ENCODE measurements at places on chromosomes 6 and 20.

- no peak for DNase-seq
Observed at GRCh38 chr20:46179862-46180261, 61.7 kb downstream of the CD40 start.

GRCh38 chr6:88728756-88729155 is 234.7 kb downstream of the RNGTT start:
- no peak for DNase-seq

DNA sequence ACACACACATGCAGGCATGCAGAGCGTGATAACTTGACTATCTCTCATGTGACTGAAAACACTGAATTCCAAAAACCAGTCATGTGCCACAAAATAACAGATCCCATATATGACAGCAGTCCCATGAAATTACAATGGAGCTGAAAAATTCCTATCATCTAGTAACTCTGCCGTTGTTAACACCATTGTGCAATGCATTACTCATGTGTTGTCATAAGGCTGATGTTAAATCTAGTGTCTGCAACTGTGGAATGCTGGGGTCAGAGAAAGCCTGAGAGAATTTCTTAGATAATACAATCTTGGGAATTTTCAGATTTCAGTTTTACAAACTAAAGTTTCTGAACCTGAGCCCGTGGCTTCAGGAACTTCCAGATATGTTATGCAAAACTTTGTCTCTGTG is 70.2 kb downstream of the LYRM4 start:
- DNase-seq: no peak

DNA sequence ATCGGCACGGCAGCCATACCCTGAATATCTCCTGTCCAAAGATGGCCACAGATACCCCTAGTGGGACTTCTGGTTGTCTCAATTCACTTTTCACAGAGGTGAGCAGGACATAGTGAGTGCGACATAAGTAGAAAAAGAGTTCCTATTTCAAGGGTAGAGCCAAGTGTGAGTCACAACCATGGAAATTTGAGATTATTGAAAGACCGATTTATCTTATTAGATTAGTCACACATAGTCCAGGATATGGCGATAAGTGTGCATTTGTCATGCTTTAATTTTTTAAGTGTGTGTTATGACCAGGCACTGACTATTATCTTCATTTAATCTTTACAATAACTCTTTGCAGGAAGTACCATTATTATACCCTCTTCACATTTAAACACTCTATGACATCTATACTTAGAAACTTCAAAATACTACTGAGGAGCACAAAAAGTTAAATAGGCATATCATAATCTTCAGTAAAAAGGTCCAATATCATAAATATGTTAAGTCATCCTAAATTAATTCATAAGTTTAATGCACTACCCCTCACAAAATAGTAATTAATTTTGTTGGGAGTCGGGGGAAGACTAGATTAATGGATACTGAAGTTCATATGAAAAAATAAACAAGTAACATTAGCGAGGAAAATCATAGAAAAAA is 13.4 kb upstream of the TNFAIP3 start:
- DNase-seq: no peak

DNA sequence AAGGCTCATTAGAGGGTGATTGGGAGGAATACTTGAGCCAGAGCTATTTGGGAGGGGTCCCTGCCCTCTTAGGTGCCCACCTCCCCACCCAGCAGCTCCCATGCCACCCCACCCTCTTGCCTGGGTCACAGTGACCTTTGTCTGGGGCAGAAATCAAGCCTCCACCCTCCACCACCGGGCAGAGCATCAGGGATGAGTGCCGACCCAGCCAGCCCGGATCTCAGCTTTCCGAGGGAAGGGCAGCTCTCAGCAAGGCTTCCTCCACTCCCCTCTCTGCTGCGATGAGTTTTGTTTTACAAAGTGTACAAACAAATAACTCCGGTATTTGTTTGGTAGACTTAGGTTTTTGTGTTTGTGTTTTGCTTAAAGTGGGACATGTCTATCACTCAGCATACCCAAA is 136.7 kb upstream of the CST7 start:
- DNase-seq: no peak

DNA sequence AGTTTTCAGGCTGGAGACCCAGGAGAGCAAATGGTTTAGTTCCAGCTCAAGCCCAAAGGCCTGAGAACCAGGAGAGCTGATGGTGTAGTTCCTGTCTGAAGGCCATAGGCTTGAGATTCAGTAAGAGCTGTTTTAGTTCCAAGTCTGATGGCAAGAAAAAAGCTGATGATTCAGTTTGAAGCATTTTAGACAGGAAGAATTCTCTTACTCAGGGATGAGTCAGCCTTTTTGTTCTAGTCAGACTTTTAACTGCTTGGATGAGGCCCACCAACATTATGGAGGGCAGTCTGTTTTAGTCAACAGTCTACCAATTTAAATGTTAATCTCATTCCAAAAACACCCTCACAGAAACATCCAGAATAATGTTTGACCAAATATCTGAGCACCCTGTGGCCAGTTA is 2.5 kb downstream of the ZSCAN26 start:
- DNase-seq: no peak

All from stimulated activated CD4-positive, alpha-beta T cell treated with anti-CD3 and anti-CD28 coated beads, TNF-alpha, amount 100 ng/mL, for 1 hour (primary cell).